Neural progenitor cell (in vitro differentiated cells): ENCODE measurements at places on chromosomes 12 and 14.

DNA sequence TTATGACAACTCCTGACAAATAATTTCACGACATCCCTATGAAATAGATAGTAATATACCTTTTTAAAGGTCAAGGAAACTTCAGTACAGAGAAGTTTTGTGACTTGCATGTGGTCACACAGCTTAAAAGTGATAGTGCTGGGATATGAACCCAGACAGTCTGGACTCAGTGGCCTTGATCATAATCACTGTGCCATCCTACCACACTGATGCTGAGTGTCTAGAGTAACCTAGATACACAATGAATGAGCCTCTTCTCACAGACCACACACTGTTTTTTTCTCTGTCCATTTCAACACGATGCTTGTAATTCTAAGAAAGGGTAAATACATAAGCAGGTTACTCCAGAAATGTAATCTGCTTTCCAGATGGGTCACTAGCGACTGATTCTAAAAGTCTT is 88.2 kb downstream of the SYNE2 start:
- no peak for DNase-seq

GRCh38 chr12:63863658-63864453 is 19.4 kb downstream of the SRGAP1 start:
- DNase-seq, result no peak

GRCh38 chr12:82855872-82856271 is 169.2 kb downstream of the TMTC2 start:
- no peak for DNase-seq

- DNase-seq, result no peak
Observed at GRCh38 chr12:97751704-97752103, 289.1 kb downstream of the RMST start.

- DNase-seq, result no peak
Observed at GRCh38 chr14:67567654-67568053, 32.4 kb downstream of the PIGH start.

- DNase-seq, result no peak
Observed at GRCh38 chr12:84638811-84639368, 273.7 kb downstream of the SLC6A15 start.

- DNase-seq, result peak; percentile 61
Observed at GRCh38 chr12:89827592-89827991, 119.0 kb upstream of the ATP2B1 start.

DNA sequence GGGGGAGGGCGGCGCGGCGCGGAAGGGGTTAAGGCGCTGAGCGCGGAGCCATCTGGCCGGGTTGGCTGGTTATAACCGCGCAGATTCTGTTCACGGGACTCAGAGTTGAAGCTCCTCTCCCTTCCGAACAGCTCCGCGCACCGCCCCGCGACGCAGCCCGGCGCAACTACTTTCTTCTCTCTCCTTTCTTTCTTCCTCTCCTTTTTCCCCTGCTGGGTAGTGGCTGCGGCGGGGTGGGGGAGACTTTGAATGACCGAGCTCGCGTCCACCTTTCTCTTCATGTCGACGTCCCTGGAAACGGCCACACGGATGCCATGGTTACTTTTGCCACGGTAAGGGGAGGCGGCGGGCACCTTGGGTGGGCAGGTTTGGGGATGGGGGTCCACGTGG is at the start of gene NTF3:
NTF3 (plus strand) TSS at position 98 of the 390 bp plus-strand sequence; CDS start at position 315, 217 bp downstream.
- DNase-seq, result peak; percentile 79
